CD4-positive, alpha-beta T cell treated with Interleukin-2 at 100 ng/mL for 4 hours (primary cell): ENCODE measurements at places on chromosomes 2 and 18.

DNA sequence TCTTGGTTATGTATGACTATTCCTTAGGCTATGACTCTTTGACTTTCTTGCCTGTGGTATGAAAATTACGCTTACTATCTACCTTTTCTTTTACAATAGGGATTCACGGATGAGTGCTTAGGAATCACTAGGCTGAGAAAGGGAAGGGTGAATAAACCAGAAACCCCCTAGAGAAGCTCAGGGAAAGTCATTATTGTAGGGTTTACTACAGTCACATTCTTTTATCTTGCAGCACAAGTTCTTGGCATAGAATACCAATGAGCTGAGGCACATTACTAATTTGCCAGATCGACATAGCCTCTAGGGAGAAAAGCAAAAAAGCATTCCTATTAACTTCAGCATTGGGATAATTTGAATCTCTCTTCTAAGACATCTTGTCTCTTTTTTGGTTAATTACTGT, 103.3 kb downstream of the ST6GAL2 start:
- DNase-seq: no peak

- DNase-seq: no peak
Measured at GRCh38 chr2:236576087-236576486, 6.5 kb downstream of the ACKR3 start.

DNA sequence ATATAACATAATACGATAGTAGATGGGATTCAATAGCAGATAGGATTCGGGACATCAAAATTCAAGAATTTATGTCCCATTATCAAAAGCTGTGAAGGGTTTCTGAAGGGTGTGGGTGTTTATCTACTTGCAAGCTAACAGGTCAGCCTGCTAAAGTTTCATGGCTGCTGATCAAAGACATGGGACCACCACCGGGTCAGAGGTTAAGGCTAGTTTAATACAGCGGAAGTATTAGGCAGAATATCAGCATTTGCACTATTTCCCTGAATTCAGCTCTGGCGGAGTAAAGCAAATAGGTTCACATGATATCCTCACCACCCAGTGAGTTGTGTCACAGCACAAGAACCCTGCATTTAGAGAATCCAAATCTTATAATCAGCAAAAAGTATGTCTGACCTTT, 82.5 kb downstream of the DSEL start:
- no peak for DNase-seq

DNA sequence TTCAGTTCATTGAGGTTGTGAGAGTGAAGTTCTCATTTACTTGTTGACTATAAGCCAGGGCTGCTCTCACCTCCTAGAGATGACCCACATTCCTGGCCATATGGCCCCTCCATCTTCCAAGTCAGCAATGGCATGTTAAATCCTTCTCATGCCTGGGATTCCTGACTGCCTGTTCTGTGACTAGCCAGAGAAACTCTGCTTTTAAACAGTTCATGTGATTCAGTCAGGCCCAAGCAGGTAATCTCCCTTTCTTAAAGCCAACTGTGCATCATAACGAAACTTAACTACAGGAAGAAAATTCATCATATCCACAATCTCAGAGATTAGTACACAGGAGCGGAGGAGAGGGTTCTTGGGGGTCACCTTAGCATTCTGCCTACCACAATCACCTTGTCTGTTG, 11.5 kb downstream of the DPP4 start:
- peak; percentile 13 for DNase-seq

DNA sequence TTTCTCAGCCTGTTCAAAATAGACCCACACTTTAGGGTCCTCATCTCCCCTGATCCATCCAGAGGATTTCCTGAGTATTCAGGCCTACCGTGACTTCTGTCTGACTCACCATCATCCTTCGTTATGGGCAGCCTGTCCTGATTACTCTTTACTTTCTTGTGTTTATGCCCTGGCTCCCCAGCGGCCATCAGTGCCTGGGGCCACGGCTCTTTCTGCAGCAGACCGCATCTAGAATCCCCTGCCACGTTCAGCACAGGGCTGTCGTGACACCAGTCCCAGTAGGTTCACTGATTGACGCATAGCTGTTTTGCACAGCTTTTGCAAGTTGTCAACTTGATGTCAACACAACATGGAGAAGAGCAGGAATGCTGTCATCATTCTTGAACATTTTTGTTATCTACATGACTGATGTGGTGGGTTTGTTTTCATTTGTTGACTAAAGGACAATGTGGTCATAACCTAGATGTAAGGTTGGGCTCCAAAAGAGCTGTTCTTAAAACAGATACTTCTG, 225.6 kb downstream of the HAUS1 start:
- DNase-seq: no peak
